ENCODE measurements at places on chromosomes 16 and 17. TPM values are rescaled to one million over a fixed set of nuclear protein-coding genes. Genes with fewer than 3 reads are reported as not detected.

ATAD5 gene
- total RNA-seq, result 7.4 TPM

TXNDC17 gene
- 218 TPM for total RNA-seq

PRR35 gene
- total RNA-seq, result not detected

OTOP3 gene
- total RNA-seq, result not detected

KCNH6 gene
- total RNA-seq, result not detected

ZSCAN10 gene
- not detected for total RNA-seq

NOD2 gene
- 0.33 TPM for total RNA-seq

PYY gene
- not detected for total RNA-seq

TNFRSF13B gene
- not detected for total RNA-seq

ADAMTS18 gene
- 29.9 TPM for total RNA-seq

RAMP2 gene
- 14.4 TPM for total RNA-seq

THUMPD1 gene
- 36.2 TPM for total RNA-seq

USB1 gene
- total RNA-seq, result 35.8 TPM

AGRP gene
- not detected for total RNA-seq

TNP2 gene
- total RNA-seq, result not detected

TLCD3A gene
- 21.2 TPM for total RNA-seq

NPIPA5 gene
- total RNA-seq, result 5.1 TPM

BLTP2 gene
- total RNA-seq, result 108 TPM

MYH8 gene
- total RNA-seq, result not detected

ANKRD40CL gene
- total RNA-seq, result not detected

CIBAR2 gene
- total RNA-seq, result not detected

PDE6G gene
- total RNA-seq, result 0.25 TPM

Measured in mammary microvascular endothelial cell (primary cell).